MG63 (cell line): ENCODE measurements at places on chromosomes 5 and 9. TPM values are rescaled to one million over a fixed set of nuclear protein-coding genes. Genes with fewer than 3 reads are reported as not detected.
A peak's percentile ranks its signal among the peaks of the same experiment; 100 is the strongest.

GRCh38 chr5:8864053-8864452 is 681.8 kb downstream of the SEMA5A start:
- peak; percentile 39 for DNase-seq

- no peak for DNase-seq
Measured at GRCh38 chr9:72023596-72023995, 36.8 kb downstream of the C9orf57 start.

DNA sequence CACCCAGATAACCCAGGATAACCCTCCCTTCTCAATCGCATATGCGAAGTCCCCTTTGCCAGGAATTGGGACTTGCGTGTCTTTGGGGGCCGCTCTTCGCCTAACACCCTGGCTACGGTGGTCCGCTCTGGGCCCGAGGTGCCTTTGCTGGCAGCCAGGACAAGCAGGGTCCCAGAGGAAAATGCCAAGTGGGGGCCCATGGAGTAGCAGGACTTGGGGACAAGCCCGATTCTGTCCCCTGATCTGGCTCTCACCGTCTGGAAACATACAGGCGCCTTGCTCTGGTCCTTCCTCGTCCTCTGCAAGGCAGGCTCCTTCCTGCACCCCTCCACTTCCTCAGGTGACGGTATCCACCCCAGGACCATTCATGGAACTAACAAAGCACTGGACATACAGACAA is 78.1 kb upstream of the UNC5A start:
- no peak for DNase-seq

DNA sequence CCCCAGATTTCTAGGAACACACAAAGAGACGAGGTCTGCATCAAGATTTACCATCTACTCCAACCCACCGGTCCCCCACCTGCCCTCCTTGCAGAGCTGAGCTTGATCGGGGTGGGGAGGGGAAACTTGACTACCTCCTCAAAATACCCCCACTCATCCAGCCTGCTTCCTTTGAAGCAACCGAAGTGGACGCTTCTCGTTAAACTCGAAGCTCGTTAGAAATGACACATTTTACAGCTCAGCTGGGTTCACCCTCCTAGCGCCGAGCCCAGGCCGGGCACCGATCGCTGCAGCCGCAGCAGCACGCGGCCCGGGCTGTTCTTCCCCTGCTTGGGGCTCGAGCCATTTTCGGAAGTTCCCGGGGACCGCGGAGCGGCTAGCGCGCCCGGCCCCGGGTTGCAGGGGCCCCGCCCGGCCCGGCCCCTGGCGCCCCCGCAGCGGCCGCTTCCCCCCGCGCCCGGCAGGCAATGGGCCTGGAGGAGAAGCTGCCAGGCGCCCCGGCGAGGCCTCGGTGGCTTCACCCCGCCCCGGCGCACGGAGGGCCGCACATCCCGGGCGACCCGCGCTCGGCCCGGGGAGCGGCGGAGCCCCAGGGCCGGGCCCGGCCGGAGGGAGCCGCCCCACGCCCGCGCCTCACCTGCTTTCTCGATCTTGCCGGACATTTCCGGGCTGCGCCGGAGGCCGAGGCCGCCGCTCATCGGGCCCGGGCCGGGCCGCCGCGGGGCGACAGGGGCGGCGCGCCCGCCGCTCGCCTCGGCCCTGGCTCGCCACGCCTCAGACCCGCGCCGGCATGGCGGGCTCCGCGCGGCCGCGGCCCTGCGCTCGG is 530 bp downstream of the RAPGEF1 start:
- peak; percentile 36 for DNase-seq

GRCh38 chr5:107232788-107233187 is 437.9 kb downstream of the EFNA5 start:
- DNase-seq: no peak

DNA sequence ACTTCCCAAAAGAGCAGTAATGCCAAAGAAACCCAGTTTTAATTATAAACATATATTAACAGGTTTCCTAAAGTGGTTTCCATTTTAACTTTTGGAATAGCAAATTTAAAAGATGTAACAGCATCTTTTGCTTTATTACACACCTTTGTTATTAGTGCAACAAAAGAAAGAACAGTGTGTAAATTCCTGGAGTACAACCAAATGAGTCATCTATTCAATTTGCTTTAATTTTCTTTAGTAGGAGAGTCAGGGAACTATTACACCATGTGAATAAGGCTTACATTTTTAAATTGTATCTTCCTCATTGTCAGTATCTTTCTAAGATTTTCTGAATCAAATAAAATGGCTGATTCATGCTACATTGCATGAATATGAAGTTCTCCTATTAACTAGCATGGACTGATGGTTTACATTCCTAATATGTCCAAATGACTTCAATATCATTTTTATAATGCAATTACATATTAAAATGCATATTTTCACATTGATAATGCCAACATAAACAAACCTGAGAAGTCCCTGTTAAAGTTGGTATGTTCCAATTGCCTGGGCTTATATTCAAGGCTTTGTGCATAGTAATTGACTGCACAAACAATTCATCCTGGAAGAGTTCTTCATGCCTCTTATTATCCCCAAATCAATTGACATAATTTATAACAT is 22.5 kb downstream of the EDIL3 start:
- DNase-seq: no peak

DNA sequence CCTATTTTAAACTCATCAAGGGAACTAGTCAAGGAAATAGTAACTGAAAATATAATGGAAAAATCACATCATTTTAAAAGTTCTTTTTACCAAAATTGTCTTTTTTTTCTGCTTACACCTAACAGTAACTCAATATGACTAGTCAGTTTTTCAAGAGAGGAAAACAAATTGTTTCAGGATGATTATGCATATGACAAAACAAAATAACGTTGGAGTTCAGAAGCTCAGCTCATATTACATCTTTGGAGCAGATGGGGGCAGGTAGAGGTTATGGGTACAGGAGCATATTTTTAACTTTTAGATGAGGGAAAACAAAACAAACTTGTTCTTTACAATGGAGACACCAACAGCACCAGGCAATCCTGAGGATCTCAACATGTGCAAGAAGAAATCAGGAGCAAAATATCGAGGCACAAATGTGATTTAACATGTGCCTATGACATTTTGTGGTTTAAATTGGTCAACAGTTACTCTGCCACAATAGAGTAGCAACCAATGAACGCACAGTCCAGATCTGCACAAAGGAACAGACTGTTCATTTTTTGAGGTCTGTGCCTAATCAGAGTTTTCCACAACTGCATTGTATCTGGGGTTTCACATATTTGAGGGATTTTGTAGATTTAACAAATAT is 659.0 kb downstream of the ANXA1 start:
- no peak for DNase-seq

DNA sequence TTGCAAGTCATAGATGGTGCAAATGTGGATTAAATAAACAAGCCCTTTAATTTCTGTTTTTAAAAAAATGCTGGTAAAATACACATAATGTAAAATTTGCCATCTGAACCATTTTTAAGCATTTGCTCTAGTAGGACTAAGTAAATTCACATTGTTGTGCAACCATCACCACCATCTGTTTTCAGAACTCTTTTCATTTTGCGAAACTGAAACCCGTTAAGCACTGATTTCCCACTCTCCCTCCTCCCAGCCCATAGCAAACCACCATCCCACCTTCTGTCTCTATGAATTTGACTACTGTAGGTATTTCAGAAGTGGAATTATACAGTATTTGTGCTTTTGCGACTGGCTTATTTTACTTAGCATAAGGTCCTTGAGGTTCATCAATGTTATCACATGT is 103.3 kb upstream of the CNTLN start:
- no peak for DNase-seq

DNA sequence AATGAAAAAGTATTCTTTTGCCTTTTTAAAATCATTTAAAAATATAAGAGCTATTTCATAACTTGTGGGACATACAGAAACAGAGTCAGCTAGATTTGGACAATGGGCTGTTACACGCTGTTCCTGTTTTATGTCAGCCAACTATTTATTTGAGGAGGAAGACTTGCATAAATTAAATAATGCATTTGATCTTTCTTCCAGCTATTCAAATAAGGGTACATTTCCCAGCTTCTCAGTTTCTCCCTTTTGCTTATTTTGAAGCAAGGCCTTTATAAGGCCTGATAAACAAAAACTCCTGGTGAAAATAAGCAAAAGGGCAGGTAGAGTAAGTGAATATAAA is 6.5 kb downstream of the STOM start:
- DNase-seq: no peak

DNA sequence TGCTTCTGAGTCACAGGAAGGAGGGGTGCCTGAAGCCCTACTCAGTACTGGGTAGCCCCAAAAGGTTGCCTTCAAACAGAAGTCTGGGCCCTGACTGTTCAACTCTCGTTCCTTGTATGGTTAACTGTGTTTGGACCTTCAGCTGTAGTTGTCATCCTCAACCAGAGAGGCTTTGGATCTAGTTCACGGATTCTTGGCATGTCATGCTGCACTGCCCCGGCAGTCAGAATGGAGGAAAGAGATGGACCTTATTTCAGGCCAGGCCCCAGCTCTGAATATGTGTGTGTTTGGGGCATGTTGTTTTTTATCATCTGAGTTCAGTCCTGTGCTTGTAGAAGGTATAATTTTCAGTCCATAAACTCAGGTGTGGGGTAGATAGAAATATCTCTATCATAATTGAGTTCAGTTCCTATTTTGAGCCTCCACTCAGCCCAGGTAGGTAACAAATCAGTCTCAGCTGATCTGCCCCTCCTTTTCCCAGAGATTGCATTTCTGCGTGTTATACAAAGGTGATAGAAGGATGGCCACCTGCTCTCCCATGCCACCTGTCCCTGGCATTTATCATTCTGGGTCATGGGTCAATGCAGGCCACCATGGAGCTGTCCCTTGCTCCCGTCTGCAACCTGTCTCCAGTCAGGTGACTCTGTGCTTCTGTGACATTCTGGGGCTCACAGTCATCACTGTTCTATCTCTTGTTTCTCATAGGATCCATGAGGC is 127.5 kb upstream of the CPEB4 start:
- DNase-seq: no peak

GRCh38 chr5:142572006-142572405 is 113.9 kb downstream of the FGF1 start:
- no peak for DNase-seq

DNA sequence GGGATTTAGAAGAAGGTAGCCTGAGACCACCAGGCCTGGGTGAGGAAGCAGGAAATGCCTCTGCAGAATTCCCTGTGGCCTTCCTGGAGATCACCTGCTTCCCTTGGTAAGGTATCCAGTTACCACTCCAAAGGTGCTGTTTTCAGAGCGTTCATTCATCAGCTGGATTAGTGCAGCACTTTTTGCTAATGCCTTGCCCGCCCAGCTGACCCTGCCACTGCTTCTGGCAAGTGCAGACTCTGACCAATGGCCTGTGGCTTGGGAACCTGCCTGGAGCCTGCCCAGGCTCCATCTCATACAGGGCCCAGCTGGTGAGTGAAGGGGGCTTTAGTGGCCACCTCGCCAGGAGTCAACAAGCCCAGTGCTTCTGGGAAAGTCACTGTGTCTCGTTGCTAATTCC is 48.6 kb downstream of the FOXI1 start:
- DNase-seq: no peak

DNA sequence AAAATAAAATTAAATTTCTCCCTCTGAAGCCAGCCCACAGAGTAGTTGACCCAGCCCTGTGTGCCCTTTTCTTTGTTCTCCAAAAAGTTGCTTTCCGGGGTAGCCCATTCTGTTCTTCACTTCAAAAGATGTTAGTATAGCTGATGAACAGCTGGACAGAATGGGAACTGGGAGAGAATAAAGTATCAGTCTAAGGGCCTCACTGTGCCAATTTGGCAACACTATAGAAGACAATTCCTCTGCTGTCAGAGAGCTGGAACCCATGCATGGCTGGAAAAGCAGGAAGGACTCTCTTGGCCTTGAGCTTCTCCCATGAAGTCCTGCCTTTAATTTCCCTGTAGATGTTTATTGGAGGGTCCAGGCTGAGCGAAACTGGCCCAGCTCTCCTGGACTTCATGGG is 11.0 kb upstream of the TNFSF8 start:
- no peak for DNase-seq

- DNase-seq: no peak
Measured at GRCh38 chr5:57175551-57176309, 1.9 kb downstream of the GPBP1 start.

Gene ALAD
- 14.8 and 17.0 TPM in 2 replicates for total RNA-seq

Gene ZDHHC21
- total RNA-seq: 75.4 and 95.2 TPM in 2 replicates

Gene ARID3C
- 0.16 TPM in 1 of 2 replicates, not detected in the other for total RNA-seq

Gene SNAPC3
- total RNA-seq: 132 and 172 TPM in 2 replicates

Gene IFNB1
- total RNA-seq: 0.81 and 4.1 TPM in 2 replicates

Gene SURF4
- total RNA-seq: 301 and 417 TPM in 2 replicates

Gene LECT2
- not detected in 2 replicates for total RNA-seq
